Thoracic aorta (tissue), 2 donors: ENCODE measurements at places on chromosomes 1 and 21. TPM values are rescaled to one million over a fixed set of nuclear protein-coding genes. Genes with fewer than 3 reads are reported as not detected.

Gene PTPRU
- 28.7 TPM for total RNA-seq

Gene MARK1
- total RNA-seq = 11.9 TPM

Gene PM20D1
- not detected for total RNA-seq

Gene RIPPLY3
- not detected for total RNA-seq

Gene TOMM40L
- 13.4 TPM for total RNA-seq

Gene CACNA1S
- not detected for total RNA-seq

Gene SIK1
- total RNA-seq = 1.8 TPM

Gene ETNK2
- 24.5 TPM for total RNA-seq

Gene CGN
- 2.3 TPM for total RNA-seq

Gene LRRC38
- not detected for total RNA-seq

Gene NHLH1
- 0.14 TPM for total RNA-seq

Gene RAB3B
- total RNA-seq = not detected

Gene TACSTD2
- 6.9 TPM for total RNA-seq

Gene AIM2
- 1.1 TPM for total RNA-seq

Gene FNDC10
- 0.54 TPM for total RNA-seq

Gene CLCA4
- not detected for total RNA-seq

Gene GBP7
- total RNA-seq = not detected

Gene RGS7
- total RNA-seq = not detected

Gene CTXND2
- total RNA-seq = not detected

Gene TIMM17A
- 29.6 TPM for total RNA-seq
